Karpas-422 (cell line): ENCODE measurements at places on chromosomes 16 and 17. TPM values are rescaled to one million over a fixed set of nuclear protein-coding genes. Genes with fewer than 3 reads are reported as not detected.

- no peak overlapping the region for H3K27ac ChIP-seq
- H3K4me1 ChIP-seq: no peaks in the 10 kb centered on the region
- no peak overlapping the region for H3K4me3 ChIP-seq
Measured at GRCh38 chr16:85333744-85334640, 221.7 kb upstream of the CIBAR2 start.

- no peaks in the 10 kb centered on the region for H3K27me3 ChIP-seq
- no peak overlapping the region for H3K27ac ChIP-seq
- no peak overlapping the region for H3K4me3 ChIP-seq
Measured at GRCh38 chr17:794876-795275, 12.7 kb downstream of the MRM3 start.

DNA sequence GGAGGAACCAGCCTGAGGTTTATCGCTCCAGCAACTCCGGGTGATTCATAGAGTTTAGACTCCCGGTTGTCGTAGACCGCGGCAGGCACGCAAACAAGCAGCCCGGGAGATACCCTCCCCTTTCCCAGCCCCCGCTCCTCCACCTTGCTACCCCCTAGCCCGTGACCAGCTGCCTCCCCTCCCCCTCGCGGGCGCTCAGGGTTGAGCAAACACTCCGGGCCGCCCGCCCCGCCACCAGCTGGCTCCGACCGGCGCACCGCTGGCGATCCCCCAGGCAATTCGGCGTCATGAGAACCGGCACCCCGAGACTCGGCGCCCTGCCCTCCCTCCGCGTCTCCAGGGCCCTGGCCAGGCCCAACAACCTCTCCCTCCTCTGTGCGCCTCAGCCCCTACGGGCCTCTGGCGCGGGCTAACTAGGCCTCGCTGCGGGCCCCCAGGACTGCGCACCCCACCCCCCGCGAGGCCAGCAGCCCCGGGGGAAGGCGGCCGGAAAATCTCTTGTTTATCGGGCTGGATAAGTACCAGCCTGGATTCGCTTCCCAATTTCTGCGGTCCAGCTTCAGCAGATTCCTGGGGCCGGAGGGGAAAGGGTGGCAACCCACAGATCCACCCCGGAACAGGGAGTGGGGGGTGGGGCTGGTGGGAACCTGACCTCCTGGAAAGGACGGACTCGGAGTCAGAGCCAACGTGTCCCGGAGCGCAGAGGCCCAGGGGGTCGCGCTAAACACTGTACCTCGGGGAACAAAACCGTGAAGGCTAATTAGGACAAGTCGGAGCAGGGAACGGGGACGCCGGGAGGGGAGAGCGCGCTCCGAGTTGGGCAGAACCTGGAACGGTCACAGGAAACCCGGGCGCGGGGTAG is 951 bp upstream of the GPRC5C start:
- no peak for DNase-seq
- H3K36me3 ChIP-seq: no peaks in the 10 kb centered on the region
- H3K27me3 ChIP-seq: no peaks in the 10 kb centered on the region
- H3K4me3 ChIP-seq: no peak overlapping the region

GRCh38 chr17:10169290-10169689 is 29.1 kb downstream of the GAS7 start:
- no peaks in the 10 kb centered on the region for H3K27me3 ChIP-seq
- no peak overlapping the region for H3K27ac ChIP-seq
- H3K4me1 ChIP-seq: peaks cover 42% of the 10 kb centered on the region
- no peaks in the 10 kb centered on the region for H3K36me3 ChIP-seq
- DNase-seq: no peak

DNA sequence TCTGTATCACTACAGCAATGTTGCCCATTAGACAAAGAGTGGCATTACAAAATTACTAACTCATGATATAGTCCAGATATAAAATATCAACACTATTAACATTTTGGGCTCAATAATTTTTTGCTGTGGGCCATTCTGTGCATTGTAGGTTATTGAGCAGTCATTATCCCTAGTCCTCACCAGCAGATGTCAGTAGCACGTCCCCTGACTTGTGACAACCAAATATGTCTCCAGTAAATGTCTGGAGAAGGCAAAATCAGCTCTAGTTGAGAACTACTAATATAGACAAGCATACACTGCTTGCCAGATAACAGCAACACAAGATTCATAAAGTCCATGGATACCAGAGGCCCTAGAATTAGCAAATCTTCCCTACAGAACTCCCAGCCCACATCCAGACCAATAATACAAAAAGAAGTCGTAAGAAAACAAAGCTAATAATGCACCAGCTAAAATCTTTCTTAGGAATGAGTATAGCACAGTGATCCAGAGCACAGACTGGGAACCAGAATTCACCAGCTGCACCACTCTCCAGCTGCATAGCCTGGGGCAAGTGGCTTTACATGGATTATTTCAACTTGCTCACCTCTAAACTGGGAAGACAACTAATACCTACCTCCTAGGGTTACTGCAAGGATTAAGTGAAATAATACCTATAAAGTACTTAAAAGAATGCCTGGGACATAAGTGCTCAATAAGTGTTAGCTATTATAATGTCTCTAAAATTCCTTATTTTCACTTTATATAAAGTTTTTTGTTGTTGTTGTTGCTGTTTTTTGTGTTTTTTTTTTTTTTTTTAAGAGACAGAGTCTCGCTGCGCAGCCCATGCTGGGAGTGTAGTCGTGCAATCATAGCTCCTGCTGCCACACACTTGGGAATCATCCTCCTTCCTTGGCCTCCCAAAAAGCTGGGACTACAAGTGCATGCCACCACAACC is 23.7 kb downstream of the HELZ start:
- H3K27ac ChIP-seq: no peak overlapping the region
- peaks cover 33% of the 10 kb centered on the region for H3K36me3 ChIP-seq
- DNase-seq: peak; percentile 75
- H3K27me3 ChIP-seq: no peaks in the 10 kb centered on the region
- H3K4me1 ChIP-seq: no peaks in the 10 kb centered on the region

GRCh38 chr17:73224663-73225305 is 31.9 kb downstream of the COG1 start:
- no peak overlapping the region for H3K27ac ChIP-seq
- H3K27me3 ChIP-seq: no peaks in the 10 kb centered on the region
- no peak overlapping the region for H3K4me3 ChIP-seq
- H3K4me1 ChIP-seq: peaks cover 27% of the 10 kb centered on the region
- H3K36me3 ChIP-seq: peaks cover 18% of the 10 kb centered on the region; the same call in 1 of the 2 replicates

DNA sequence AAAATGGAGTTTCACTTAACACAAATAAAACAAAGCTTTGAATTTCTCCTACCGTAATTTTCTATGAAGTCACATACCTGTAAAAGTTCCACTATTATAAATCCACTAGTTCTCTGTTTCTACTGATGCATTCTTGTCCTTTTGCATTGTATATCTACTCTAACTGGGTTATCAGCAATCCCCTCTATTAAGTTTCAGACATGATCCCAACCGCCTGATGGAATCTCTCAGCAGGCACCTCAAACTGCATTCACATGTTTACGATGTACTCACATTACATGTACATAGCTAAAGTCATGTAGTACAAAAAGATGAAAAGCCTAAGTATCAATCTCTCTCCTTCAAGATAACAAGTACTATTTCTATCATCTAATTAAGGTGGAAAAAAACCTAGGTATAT is 64.9 kb downstream of the MED13 start:
- H3K4me3 ChIP-seq: no peak overlapping the region
- peaks cover 52% of the 10 kb centered on the region for H3K4me1 ChIP-seq
- H3K36me3 ChIP-seq: peaks cover 22% of the 10 kb centered on the region; the same call in 1 of the 2 replicates
- no peak overlapping the region for H3K27ac ChIP-seq
- DNase-seq: no peak

DNA sequence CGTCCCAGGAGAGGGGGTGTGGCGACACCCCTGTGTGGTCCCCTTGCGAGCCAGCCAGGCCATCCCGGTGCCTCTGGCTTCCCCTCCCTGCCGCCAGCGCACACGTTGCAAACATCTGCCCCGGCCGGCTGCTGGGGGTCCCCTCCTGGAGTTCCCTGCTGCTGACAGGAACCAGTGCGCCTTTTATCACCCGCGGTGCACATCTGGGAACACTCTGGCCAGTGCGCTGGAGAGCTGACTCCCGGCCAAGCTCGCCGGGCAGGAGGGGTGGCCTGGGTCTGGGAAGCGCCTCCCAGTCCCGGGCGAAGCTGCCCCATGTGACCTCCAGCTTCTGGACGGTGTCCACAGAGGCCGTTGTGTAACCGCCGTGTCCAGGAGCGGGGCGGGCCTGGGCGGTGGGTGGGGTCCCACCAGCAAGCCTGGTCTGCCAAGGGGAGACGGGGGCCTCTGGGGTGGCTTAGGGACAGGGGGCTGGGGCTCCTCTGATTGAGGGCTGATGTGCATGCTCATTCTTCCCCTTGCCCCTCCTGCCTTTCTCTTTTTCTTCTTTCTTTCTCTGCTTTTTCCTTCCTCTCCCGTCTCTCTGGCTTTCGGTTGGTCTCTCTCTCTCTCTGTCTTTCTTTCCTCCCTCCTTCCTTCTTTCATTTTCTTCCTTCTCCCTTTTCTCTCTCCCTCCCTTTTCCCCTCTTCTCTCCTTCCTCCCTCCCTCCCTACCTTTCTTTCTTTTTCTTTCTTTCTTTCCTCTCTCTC is 25.2 kb upstream of the CIBAR2 start:
- no peaks in the 10 kb centered on the region for H3K4me1 ChIP-seq
- H3K36me3 ChIP-seq: no peaks in the 10 kb centered on the region
- H3K27ac ChIP-seq: no peak overlapping the region
- H3K27me3 ChIP-seq: no peaks in the 10 kb centered on the region

GRCh38 chr16:12067714-12068401 is 91.3 kb downstream of the SNX29 start:
- DNase-seq: peak; percentile 90
- no peak overlapping the region for H3K27ac ChIP-seq
- no peaks in the 10 kb centered on the region for H3K36me3 ChIP-seq

DNA sequence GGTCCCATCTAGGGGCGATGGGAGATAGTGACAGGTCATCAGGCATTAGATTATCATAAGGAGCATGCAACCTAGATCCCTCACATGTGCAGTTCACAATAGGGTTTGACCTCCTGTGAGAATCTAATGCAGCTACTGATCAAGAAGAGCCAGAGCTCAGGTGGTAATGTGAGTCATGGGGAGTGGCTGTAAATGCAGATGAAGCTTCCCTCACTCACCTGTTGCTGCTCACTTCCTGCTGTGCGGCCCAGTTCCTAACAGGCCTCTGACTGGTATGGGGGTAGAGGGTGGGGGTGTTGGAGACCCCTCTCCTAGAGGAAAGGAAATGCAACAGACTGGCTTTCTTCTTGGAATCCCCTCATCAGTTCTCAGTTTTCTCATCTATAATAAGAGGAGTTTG is 131.4 kb downstream of the CA10 start:
- no peak overlapping the region for H3K4me3 ChIP-seq
- H3K27me3 ChIP-seq: no peaks in the 10 kb centered on the region
- H3K36me3 ChIP-seq: no peaks in the 10 kb centered on the region
- H3K27ac ChIP-seq: no peak overlapping the region

GRCh38 chr16:11009027-11009755 is 64.8 kb downstream of the CLEC16A start:
- no peak overlapping the region for H3K27ac ChIP-seq
- H3K4me3 ChIP-seq: no peak overlapping the region
- 0 out of 2 replicates have a peak, but pooled peaks cover 3% of the 10 kb centered on the region for H3K36me3 ChIP-seq
- no peaks in the 10 kb centered on the region for H3K27me3 ChIP-seq

- peaks cover 33% of the 10 kb centered on the region for H3K4me1 ChIP-seq
- no peak for DNase-seq
- no peak overlapping the region for H3K27ac ChIP-seq
- H3K36me3 ChIP-seq: 0 out of 2 replicates have a peak, but pooled peaks cover 3% of the 10 kb centered on the region
- H3K4me3 ChIP-seq: no peak overlapping the region
Measured at GRCh38 chr16:2910441-2910969, 1.2 kb upstream of the FLYWCH1 start.

DNA sequence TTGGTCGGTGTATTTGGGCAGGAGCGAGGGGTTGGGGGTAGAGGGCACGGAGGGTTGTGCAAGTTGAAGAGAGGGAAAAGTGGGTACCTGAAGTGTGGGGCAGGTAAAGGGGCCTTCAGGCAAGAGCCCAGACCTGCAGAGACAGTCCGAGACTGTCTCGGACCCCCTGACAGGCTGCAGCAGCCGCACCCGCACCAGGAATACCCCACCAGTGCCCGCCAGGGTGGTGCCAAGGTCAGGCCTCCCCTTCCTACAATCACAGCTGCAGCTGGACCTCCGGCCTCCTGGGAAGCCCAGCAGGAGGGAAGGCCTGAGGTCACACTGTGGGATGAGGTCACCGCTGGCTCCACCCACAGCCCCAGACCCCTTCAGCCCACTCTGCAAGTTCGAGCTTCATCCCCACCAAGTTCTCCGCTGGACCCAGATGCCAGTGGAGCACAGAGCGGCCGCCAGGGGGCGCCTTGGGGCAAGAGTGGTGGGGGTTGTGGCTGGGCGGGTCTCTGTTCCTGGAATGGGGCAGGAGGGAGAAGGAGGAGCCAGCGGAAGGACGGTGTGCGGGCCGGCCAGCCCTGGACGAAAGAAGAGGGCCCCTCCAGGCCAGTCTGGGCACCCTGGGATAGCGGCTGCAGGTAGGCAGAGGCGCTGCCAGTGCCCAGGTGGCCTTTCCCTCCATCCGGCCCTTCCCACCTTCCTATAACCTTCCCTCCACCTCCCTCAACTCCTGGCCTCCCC is at the start of gene HSD3B7:
Gene HSD3B7 (plus strand): TSS at position 539 of the 732 bp plus-strand sequence. CDS start 452 bp downstream, outside the sequence.
- no peak within 1 kb of the TSS for H3K4me3 ChIP-seq
- no peaks in the 10 kb centered on the region for H3K4me1 ChIP-seq
- no peak within 1 kb of the TSS for H3K27ac ChIP-seq
- H3K27me3 ChIP-seq: no peaks in the 10 kb centered on the region
- H3K36me3 ChIP-seq: peaks cover 4% of the 10 kb centered on the region; the same call in 1 of the 2 replicates

DNA sequence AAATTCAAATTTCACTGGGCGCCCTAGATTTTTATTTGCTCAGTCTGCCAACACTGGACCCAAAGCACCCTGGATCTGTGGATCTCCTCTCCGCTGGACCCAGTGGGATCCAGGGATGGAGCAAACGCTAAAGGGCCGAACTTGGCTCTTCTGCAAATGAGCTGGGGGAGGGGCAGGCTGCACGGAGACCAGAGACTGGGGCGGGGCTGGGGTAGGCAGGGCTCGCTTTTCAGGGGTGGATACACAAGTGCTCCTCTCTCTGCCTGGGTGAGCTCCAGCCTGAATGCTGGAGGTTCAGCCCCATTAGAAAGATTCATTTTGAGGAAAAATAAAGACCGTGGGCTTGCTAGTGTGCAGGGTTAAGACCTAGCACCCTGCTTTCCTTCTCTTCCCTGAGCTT is 8.9 kb downstream of the CBX4 start:
- H3K4me1 ChIP-seq: no peaks in the 10 kb centered on the region; the same call in 1 of the 2 replicates
- H3K27ac ChIP-seq: no peak overlapping the region
- H3K36me3 ChIP-seq: peaks cover 4% of the 10 kb centered on the region; the same call in 1 of the 2 replicates

DNA sequence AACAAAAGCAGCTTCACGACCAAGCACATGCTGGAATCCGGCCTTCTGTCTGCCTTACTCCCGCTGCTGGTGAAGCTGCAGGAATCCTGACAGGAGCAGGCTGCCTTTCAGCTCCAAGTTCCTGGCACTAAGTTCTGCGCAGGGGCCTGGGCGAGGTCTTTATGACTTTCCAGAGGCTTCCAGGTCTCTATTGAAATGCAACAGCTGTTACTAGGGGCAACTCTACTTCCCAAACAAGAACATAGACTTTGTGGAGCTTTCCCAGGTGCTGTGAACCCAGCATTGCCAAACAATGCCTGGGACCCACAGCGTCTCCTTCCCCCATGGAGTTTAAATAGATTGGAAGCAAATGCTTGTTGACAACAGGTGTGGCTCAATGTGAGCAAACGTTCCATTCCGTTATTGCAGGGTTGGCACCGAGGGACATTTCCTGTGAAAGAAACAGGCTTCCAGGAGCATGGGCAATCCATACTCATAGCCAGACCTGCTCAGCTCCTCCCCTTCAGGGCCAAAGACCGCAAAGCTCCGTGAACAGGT is 156.0 kb downstream of the CDH13 start:
- H3K4me1 ChIP-seq: peaks cover 16% of the 10 kb centered on the region
- no peaks in the 10 kb centered on the region for H3K36me3 ChIP-seq
- no peak for DNase-seq
- no peak overlapping the region for H3K27ac ChIP-seq
- H3K27me3 ChIP-seq: no peaks in the 10 kb centered on the region

ATAD5 gene
- 7.1 and 12.0 TPM in 2 replicates for total RNA-seq

HYDIN gene
- total RNA-seq: not detected in 2 replicates

CD300H gene
- total RNA-seq: not detected in 2 replicates

GNAO1 gene
- total RNA-seq: 1.6 and 2.3 TPM in 2 replicates

SOST gene
- total RNA-seq: not detected in 2 replicates
